ENCODE measurements at places on chromosomes 3 and 15.
A peak's percentile ranks its signal among the peaks of the same experiment; 100 is the strongest.

DNA sequence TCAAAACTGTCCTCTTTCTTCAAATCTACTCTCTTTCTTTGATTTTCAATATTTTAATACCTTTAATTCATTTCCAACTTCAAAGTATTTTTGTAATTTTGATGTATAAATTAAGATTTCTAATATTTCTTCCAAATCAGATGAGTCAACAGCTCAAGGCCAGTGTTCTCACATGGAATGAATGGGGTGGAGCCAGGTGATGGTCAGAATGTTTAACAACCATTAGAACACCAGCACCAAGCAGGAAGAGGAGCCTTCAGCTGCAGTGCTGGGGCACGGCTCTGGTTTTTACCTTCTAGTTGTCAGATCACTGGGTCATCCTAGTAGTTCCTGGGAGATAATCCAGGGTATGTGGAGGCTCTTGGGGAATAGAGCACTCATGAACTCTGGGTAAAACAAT, 494.5 kb upstream of the PDZRN3 start:
- DNase-seq = no peak

- no peak for DNase-seq
Measured at GRCh38 chr15:90690585-90690984, 26.6 kb upstream of the BLM start.

GRCh38 chr3:27577504-27577903, 93.3 kb upstream of the SLC4A7 start:
- DNase-seq = no peak

- DNase-seq = peak; percentile 48
Measured at GRCh38 chr3:127791221-127791913, 30.9 kb downstream of the MGLL start.

GRCh38 chr3:100128565-100128964, 14.3 kb upstream of the FILIP1L start:
- DNase-seq = no peak

DNA sequence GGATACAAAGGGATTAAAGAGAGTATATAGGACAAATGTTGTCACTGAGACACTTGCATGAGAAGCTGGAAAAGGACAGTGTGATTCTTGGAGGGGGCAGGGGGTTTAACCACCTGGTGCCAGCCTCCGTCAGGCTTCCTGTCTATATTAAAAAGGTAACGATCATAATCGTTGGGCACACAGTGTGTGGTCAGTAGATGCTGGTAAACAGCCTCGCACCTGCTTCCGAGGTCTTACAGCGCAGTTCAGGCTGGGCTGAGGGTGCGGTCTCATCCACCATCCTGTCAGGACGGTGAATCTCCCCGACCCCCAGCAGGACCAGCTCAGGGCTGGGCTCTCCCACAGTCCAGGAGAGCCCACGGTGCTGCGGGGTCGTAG, 47.7 kb upstream of the SMAD6 start:
- DNase-seq = no peak

DNA sequence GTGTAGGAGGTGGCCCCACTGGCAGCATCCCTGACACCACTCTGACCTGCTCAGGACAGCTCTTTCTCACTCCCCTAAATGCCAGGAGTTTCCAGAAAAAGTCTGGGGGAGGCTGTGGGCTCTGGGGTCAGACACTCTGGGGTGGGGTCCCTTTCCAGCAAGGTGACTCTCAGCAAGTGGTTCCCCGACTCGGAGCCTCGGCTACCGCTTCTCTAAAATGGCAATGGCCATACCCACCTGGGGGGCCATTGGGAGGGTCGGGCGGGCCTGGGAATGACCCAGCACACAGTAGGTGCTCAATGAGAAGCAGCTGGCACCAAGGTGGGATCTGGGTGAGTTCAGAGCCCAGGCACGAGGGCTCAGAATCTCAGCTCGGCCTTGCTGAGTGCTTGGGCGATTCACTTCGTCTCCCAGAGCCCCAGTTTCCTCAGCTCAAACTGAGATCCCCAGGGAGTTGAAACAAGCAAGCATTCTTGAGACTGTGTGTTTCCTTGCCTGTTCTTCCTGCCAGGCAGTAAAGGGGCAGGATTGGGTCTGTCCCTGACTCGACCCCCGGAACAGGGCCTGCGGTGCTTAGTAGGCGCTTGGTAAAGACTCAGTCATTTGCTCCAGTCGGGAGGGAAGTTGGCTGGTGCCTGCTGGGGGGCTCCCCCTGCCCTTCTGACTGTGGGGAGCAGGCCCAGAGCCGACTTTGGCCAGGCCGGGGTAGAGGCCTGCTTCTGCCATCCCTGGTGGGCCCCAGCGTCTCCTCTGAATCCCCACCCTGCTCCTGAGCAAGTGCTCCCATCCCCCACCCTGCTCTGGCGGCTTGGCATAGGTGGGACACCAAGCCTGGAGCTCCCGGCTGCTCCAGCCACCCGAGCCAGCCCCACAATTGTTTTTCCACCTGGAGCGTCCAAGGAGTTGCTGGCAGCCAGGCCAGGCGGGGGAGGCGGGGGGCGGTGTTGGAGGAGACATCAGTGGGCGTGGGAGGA, 32.9 kb upstream of the FBLN2 start:
- DNase-seq = no peak

DNA sequence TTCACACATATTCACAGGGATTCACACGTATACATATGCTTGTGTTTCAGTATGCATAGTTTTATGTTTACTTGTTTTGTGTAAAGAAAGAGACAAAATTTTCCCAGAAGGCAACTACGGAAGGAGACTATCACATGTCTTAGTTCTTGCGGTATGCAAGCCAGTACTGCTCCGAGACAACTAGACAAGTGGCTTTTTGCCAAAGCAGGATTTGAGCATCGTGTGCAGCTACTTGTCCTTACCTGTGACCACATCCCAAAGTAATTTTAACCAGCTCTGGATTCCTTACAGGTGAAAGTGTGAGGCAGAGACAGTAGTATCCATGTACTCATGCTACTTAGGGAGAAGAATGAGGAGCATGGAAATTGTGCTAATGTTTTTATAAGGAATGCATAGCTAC, 591.4 kb upstream of the NR2F2 start:
- DNase-seq = no peak

- DNase-seq = no peak
Measured at GRCh38 chr15:66390678-66391077, 4.0 kb downstream of the MAP2K1 start.

DNA sequence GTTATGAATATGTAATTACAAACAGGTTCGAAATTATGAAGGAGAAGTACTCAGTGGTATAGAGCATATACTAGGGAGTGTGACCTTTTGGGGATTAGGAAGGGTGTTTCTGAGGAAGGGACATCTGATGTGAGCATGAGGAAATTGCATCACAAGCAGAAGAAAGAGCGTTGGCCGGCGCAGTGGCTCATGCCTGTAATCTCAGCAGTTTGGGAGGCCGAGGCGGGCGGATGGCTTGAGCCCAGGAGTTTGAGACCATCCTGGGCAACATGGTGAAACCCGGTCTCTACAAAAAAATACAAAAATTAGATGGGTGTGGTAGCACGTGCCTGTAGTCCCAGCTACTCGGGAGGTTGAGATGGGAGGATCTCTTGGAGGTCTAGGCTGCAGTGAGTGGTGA, 6.9 kb downstream of the CMTM7 start:
- no peak for DNase-seq

GRCh38 chr15:44536302-44536961, 515 bp upstream of the EIF3J start:
- peak; percentile 78 for DNase-seq

GRCh38 chr3:108377384-108377783, 81.0 kb downstream of the HHLA2 start:
- DNase-seq = no peak

DNA sequence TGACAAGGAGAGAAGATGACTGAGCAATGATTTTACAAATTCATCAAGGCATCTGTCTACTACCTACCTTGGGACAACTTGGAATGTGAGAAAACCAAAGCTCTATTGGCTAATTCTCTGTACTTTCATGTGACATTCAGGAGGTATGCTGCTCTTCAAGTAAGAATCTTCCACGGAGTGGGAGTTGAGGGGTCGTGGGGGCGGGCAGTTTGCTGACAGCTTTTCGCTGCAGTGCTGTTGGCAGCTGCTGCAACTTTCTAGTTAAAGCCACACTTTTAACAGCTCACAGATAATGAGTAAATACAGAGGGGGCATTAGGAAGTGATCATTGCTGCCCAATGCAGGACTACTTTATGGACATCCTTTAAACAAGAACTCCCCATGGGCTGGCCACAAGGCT, 22.3 kb downstream of the CLDN1 start:
- no peak for DNase-seq

DNA sequence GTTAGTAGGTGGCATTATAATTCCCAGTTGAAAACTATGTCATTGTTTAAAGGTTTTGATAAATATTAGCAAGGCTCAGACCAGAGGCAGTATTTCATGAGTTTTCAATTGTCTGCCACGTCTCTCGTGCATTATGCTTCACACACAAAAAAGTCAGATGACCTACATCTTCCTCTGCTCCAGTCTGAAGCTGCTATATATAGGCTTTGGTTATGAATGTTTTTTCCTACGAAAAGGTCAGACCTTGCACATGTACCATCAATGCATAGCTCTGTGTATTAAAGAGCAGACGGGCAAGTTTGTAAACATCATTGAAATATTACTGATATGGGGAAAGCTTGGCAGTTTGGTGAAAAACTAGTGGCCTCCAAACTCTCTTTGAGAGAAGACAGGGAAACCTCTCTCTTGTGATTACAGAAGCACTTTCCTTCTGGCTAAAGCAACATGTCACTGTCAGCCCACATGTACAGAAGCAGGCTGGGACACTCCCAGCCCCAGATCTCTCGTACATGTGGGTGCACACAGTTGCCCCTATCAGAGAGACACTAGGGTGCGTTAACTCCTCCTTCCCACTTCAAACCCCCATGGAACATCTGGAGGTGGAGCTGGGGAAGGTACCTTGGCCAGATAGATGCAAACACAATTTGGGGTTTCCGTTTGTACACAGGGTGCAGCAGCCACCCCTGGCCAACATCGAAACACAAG, 184.0 kb upstream of the BCL6 start:
- no peak for DNase-seq

GRCh38 chr3:49028298-49028672, 913 bp downstream of the IMPDH2 start:
- no peak for DNase-seq

DNA sequence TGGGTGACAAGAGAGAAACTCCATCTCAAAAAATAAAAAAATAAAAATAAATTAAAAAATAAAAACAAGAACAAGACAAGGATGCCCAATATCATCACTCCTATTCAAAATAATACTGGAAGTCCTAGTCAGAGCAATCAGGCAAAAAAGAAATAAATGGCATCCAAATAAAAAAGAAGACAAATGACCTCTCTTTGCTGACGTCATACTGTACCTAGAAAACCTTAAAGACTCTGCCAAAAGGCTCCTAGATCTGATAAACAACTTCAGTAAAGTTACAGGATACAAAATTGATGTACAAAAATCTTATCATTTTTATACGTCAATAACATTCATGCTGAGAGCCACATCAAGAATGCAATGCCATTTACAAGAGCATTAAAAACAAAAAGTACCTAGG, 18.7 kb upstream of the HERC1 start:
- DNase-seq = no peak

GRCh38 chr15:48940508-48940907, 23.2 kb downstream of the SHC4 start:
- DNase-seq = no peak

GRCh38 chr3:112651071-112651470, 10.1 kb upstream of the CCDC80 start:
- no peak for DNase-seq

DNA sequence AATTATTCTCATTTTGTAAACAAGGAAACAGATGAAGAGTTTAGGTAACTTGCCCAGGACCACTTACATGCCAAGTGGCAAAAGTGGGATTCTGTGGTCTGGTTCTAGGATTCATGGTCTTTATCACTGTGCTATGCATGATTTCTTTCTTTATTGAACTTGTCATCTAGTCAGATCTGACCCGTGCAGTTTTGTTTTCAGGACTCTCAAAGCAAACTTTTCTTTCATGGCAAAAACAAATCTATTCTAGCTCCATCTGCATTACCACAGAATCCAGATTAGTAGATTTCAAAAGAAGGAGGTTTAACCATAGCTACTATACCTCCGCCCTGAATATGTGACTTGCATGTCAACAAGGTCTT, 404.4 kb downstream of the PTPRG start:
- no peak for DNase-seq

GRCh38 chr15:73442421-73442820, 543 bp upstream of the REC114 start:
- no peak for DNase-seq
